ENCODE measurements at places on chromosomes 2 and 18.
A peak's percentile ranks its signal among the peaks of the same experiment; 100 is the strongest.

GRCh38 chr2:64768491-64769005 lies 114.8 kb upstream of the SERTAD2 start:
- no peak for DNase-seq

- DNase-seq = no peak
These were observed 417.1 kb upstream of the CDH2 start for GRCh38 chr18:28594034-28594433.

GRCh38 chr2:110748489-110748867 lies 16.1 kb downstream of the ACOXL start:
- DNase-seq = peak; percentile 5

GRCh38 chr2:175734686-175735085 lies 267.4 kb downstream of the LNPK start:
- no peak for DNase-seq

GRCh38 chr18:22164337-22165048 lies 4.9 kb upstream of the GATA6 start:
- DNase-seq = no peak
